ENCODE measurements at places on chromosomes 5 and 9.

- DNase-seq: no peak
These were observed 185.7 kb downstream of the ESM1 start for GRCh38 chr5:54799645-54800044.

GRCh38 chr5:82165740-82166530, 112.2 kb downstream of the RPS23 start:
- peak; percentile 75 for DNase-seq

DNA sequence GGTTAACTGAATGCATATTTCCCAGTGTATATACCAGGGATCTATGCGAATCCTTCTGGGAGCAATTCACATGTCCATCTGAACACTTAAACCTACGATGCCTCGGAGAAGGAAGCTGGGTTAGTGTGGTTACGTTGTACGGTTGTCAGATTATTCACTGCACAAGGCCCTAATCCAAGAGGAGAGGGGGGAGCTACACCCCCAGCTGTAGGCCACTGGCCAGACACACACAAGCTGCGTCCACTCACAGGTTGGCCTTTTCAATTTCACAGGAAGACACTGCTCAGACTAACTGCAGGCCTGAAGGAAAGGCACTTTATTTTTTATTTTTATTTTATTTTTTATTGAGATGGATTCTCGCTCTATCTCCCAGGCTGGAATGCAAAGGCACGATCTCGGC, 184.5 kb upstream of the GNA14 start:
- no peak for DNase-seq

DNA sequence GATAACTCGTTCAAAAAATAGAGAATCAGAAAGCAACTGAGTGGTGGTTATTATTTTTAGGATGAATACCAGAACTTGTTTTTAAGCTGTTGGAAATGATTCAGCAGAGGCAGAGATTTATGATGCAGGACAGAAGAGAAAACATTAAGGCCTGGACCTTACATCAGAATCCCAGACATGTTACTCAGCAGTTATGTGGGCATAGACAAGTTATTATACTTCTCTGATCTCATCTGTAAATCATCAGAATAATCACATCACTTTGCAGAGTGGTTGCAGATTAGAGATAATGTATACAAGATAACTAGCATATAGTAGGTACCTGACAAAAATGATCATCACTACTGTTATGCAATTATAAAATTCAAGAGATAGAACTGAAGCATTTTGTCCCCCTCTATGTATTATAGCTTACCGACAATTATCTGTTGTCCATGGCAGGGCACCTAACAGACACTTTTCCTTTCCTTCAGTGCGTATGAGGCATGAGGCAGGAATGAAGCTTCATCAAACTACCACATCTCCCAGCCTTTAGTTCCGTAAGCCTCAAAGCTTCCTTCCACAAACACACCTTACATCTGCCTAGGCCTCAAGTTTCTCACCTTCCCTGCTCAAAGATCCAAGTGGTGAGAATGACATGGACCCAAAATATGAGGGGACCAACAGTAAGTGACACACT, 165.9 kb downstream of the DENND1A start:
- DNase-seq: no peak

DNA sequence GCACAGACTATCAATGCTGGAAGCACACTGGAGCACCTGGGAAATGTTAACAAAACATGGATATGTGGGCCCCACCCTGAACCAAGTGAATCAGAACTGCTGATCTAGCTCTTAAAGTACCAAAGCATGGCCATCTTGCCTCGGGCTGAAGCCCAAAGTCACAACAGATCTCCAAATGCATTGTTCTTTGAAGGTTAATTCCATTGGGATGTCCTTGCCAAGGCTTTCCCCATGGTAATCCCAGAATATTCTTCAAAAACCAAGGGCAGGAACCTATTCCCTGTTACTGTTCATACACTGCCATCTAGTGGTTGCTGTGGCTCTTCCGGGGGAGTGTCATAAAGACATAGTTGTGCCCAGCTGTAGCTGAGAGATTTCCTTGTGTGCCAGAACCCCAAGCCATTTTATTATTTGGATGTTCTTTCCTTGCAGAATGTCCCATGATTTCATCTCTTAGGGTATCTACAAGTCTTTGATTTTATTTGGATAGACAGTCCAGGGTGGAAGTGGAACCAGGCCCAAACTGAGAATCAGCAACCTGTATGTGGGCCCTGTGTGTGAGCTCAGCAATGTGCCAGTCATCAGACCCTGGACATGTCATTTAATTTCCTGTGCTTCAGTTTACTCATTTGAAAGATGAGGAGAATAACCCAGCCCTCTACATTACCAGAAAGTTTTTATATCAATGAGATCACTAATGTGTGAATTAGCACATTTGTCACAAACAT, 290.0 kb downstream of the ACTL7B start:
- peak; percentile 79 for DNase-seq

DNA sequence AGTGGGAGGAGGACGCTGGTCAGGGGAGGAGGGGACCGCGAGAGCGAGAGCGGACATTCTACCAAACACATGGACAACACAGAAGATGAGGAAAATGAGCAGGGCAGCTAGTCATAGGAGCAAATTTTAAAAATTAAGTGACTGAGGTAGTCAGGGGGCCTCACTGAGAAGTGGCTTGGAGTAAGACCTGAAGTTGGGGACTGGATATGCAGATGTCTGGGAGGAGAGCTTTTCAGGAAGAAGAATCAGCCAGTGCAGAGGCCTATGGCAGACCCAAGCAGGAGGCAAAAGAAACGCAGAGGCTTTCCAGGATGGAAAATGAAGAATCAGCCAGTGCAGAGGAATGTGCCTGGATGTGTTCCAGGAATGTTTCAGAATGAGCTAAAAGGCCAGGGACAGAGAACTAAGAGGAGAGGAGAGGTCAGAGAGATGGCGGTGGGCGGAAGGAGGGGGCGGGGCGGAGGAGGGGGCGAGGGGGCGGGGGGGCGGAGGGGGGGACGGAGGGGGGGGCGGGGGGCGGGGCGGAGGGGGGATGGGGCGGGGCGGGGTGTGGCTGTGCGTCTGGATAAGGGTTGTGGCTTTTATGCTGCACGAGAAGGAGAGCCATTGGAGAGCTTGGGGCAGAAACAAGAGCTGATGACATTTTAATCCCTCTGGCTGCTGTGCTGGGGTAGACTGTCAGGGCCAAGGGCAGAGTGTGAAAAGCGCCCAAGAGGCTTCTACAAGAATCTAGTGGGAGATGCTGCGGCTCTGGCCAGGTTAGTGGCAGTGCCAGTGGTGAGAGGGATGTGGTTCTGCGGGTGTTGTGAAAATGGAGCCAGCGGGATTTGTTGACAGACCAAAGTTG, 129.6 kb downstream of the KCNIP1 start:
- no peak for DNase-seq

GRCh38 chr9:124209774-124210173, 48.0 kb upstream of the NEK6 start:
- no peak for DNase-seq

- no peak for DNase-seq
These were observed 24.6 kb downstream of the NR2F1 start for GRCh38 chr5:93607367-93608258.

DNA sequence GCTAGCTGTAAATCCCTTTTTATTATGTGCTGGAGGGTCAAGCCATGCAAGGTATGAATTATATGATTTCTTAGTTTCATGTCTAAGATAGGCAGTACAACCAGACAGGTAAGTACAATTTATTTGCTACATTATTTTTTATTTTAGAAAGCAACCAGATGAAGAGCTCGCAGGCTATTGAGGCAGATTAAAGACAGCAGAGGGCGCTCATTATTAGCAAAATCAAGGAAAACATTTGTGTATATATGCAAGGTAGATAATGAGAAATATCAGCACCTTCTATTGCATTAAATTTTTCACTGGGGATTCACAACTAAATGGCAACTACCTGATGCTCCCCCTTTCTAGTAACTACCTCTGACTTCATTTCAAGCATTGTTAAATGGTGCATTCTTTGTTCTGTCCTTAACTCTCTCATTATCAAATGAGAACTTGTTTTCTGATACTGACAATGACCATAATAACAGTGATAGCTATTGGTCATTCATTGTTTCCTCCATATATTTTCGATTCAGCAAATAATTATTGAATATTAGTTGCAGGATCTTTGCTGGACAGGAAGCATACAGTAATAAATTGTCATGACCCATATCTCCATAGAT, 8.6 kb downstream of the SCGB3A2 start:
- no peak for DNase-seq

DNA sequence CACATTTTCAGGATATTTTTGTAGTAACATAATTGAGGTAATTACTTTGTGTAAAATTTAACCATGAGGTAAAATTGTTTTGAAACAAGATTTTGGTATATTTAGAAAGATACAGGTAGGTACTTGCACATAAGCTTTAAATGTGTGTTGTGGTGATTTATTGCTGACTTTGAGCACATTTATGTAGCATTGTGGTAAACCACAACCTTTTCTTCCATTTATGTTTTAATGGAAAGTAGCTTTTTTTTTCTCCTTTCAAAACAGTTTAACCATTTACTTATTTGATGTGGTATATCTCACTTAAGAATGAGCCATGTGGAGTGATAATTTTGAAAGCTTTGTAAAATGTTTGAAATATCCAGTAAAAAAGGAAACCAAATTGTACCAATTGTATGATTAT, 35.6 kb downstream of the FCHO2 start:
- DNase-seq: no peak

GRCh38 chr5:8399471-8399870, 530.5 kb downstream of the MTRR start:
- DNase-seq: peak; percentile 65

- no peak for DNase-seq
These were observed 92.4 kb upstream of the LHFPL2 start for GRCh38 chr5:78741019-78741418.

DNA sequence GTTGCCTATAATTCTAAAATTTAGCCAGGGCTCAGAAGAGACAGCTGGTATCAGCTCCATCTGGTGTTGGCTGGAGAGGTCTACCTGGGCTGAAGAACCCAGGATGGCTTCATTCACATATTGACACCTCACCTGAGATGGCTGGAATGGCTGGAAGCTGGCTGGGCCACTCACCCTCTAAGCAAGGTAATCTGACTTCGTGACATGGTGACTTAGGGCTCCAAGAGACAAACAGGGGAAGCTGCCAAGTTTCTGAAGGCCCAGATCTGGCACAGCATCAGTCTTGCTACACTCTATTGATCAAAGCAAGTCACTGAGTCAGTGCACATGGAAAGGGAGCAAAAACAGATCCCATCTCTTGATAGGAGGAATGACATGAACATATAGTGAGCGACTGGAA, 102.3 kb downstream of the EPB41L4A start:
- DNase-seq: no peak

GRCh38 chr9:90641086-90641485, 1.5 kb downstream of the DIRAS2 start:
- DNase-seq: no peak

DNA sequence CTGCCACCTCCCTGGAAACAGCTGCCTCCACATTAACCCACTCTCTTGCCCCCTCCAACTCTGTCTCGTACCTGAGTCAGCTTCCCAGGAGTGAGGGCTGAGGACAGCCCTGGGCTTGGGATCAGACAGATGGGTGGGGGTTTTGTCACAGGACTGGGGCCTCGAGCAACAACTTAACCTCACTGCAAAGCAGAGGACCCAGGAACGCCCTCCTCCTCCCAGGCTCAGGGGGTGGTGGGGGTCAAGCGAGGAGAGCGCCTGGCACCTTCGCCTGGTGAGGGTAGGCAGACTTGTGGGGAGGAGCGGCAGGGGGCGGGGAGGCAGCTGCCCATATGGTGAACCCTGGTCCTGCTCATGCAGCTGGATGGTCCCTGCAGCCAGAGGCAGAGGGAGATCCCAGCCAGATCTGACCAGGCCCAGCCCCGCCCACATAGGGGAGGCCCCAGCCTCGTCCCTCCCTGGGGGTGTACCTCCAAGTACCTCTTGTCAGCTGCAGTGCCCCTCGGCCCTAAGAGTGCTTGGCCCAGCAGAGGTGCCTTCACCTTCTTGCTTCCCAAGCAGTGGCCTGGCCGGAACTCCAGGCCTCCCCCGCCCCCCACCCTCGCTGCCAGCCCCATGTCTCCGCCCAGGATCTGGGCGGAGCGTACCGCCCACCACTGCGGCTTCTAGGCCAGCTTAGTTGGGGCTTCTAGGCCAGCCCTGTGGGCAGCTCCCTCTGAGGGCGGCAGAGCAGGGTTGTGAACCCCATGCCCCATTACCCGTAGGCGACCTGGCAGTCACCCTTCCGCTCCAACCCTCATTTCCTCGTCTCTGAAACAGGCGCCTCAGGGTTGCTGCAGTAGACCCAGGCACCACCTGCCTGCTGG, at the start of gene SARDH:
Gene SARDH (minus strand): TSS at position 579 of the 866 bp plus-strand sequence. CDS start 4,179 bp downstream, outside the sequence.
- DNase-seq: peak; percentile 38

DNA sequence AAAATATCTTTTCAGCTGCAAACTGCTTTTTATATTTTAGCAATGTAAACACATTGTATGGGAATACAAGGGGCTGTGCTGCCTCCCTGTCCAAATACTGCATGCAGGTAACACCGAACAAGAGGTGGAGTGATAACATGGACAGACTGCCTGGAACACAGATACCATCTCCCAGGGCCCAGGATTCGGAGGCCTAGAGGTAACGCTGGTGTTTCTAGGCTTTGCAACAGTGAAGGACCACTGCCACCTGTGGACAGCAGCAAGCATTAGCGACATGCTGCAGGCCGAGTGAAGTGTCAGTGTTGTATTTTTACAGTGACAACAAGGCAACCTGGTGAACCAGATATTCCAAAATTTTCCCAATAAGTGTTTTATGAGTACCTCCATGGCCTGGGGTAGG, 379.1 kb downstream of the DMRT2 start:
- DNase-seq: no peak

DNA sequence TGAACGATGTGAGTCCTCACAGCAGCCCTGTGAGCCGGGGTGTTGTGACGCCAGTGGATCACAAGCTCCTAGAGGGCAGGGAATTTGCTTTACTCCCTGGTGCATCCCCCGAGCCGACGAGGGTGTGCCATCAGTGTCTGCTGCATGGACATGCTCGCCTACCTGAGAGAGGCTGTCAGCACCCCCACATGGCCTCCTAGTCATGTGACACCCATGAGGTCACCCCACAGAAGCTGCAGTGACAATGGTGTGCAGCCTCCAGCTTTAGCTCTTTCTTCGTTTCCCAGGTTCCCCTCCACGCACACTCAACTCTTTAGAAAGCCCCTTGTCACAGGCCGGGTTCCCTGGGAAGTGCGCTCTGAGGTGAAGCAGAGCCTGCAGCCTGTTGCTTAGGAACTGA, 19.8 kb upstream of the GABBR2 start:
- DNase-seq: no peak

Measured in NCI-H1092 (cell line).